MCF 10A (cell line): ENCODE measurements at places on chromosomes 5 and 9. TPM values are rescaled to one million over a fixed set of nuclear protein-coding genes. Genes with fewer than 3 reads are reported as not detected.

- no peaks in the 10 kb centered on the region for H3K27me3 ChIP-seq
- no peaks in the 10 kb centered on the region for H3K36me3 ChIP-seq
- DNase-seq, result no peak
- peaks cover 17% of the 10 kb centered on the region for H3K4me1 ChIP-seq
Observed at GRCh38 chr5:134430001-134430569, 18.4 kb upstream of the CDKN2AIPNL start.

- H3K4me3 ChIP-seq, result no peak overlapping the region
- H3K27me3 ChIP-seq, result no peaks in the 10 kb centered on the region
- no peak overlapping the region for H3K27ac ChIP-seq
- H3K36me3 ChIP-seq, result peaks cover 40% of the 10 kb centered on the region
- DNase-seq, result no peak
Observed at GRCh38 chr5:176320577-176320976, 41.0 kb downstream of the KIAA1191 start.

DNA sequence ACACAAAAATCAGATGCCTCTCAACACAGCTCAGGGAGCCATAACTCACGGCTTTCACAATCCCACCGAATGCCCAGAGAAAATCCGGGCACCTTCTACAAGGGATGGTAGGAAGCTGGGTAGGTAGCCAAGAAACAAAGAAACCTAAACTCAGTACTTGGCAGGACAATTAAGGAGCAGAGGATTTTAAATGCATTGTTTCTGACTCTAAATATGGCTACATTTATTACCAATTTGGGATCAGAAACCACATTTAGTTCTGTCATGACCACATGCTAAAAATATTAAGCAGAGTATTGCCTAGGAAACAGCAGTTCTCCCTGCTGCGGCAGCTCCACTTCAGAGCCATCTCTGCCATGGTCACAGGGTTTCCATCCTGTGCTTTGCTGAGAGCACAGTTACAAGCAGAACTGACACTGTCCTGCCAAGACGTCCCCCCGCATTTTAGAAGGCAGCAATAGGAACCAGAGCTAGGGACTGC, 57.5 kb downstream of the SIL1 start:
- H3K4me1 ChIP-seq, result peaks cover 24% of the 10 kb centered on the region
- no peak for DNase-seq
- no peak overlapping the region for H3K27ac ChIP-seq
- no peaks in the 10 kb centered on the region for H3K27me3 ChIP-seq

GRCh38 chr5:64229163-64229774, 63.6 kb downstream of the RNF180 start:
- H3K27me3 ChIP-seq, result no peaks in the 10 kb centered on the region
- no peak overlapping the region for H3K4me3 ChIP-seq
- H3K4me1 ChIP-seq, result no peaks in the 10 kb centered on the region
- H3K36me3 ChIP-seq, result no peaks in the 10 kb centered on the region
- no peak overlapping the region for H3K27ac ChIP-seq

DNA sequence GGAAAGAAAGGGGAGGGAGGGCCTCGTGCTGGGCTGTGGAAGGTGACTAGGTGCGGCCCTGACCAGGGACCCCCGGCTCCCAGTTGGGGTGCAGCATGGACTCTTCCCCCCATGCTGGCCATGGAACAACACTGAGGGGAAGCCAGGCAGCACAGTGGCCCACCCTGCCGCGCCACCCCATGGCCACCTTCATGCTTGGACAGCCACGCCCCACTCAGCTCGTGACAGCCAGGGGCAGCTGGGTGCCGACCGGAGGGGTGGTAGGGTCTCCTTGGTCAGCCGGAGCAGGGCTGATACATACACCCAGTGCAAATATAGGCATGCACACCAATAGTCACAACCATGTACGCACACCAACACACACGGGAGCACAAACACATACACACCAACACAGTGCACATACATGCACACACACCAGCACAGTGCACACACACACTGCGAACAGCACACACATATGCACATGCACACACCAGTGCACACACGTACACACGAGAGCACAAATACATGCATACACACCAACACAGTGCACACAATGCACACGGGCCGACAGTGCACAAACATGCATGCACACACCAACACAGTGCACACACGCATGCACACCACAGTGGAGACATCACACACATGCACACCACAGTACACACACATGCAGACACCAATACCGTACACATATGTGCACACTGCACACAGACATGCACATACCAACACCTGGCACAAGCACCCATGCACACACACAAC, 8.3 kb downstream of the SOHLH1 start:
- H3K27ac ChIP-seq, result no peak overlapping the region
- no peak for DNase-seq
- no peaks in the 10 kb centered on the region for H3K27me3 ChIP-seq
- peaks cover 6% of the 10 kb centered on the region for H3K4me1 ChIP-seq
- H3K36me3 ChIP-seq, result no peaks in the 10 kb centered on the region

GRCh38 chr5:129609710-129610109, 138.2 kb upstream of the MINAR2 start:
- DNase-seq, result no peak
- no peak overlapping the region for H3K4me3 ChIP-seq
- H3K27me3 ChIP-seq, result peaks cover 19% of the 10 kb centered on the region
- no peaks in the 10 kb centered on the region for H3K4me1 ChIP-seq
- no peaks in the 10 kb centered on the region for H3K36me3 ChIP-seq

DNA sequence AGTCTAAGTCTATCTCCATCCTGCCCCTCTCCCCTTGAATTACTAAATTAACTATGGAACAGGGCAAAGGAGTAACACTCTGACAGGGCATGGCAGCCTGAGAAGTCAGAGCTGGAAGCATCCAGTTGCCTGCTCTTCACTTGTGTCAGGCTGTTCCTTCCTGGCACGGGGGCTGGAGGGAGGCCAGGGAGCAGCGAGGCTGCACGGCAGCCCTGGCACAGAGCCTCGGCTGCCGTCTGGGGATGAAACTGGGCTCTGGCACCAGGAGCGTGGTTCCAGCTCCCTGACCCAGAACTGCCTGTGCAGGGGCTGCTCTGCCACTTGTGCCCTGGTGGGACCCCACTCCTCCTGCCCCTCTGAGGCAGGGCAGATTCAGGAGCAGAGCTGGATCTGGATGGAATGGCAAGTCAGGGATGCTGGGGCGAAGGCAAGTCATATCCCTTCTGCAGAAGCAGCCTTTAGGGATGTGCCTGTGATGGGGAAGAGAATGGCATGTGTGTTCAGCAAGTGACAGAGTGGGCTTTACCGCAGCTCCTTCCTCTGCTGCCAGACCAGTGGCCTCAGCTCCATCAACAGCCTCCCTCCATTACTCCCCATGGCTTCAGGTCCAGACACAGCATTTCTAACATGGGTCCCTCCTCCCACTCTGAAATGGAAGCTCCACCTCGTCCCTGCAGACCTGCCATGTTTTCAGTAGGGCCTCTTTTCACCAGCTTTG, 42.2 kb upstream of the PDE8B start:
- peak overlapping the region; percentile 39 for H3K27ac ChIP-seq
- peak; percentile 70 for DNase-seq

DNA sequence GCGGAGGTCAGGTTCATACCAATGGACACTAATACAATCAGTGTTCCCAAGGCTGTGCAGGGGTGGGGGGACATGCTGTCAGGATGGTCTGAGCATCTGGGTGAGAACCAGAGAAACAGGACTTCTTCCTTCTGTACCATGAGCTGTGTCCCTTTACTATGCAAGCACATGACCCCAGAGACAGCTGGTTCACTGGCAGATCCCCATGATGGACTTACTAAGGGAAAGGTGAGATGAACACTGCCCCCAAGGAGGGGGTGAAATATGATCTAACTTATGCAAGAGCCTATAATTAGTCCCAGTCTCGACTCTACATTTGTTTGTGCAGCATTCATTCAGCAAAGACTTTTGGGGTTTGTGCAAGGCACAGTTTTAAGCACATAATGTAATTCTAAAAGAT, 91.4 kb downstream of the LIFR start:
- H3K27me3 ChIP-seq, result no peaks in the 10 kb centered on the region
- no peak overlapping the region for H3K4me3 ChIP-seq
- no peaks in the 10 kb centered on the region for H3K36me3 ChIP-seq
- H3K4me1 ChIP-seq, result peaks cover 21% of the 10 kb centered on the region
- DNase-seq, result peak; percentile 46

The SREK1 gene
- total RNA-seq, result 87.3 and 102 TPM in 2 replicates

The PLPPR1 gene
- total RNA-seq, result not detected in 2 replicates

The GOLM1 gene
- 32.7 and 33.9 TPM in 2 replicates for total RNA-seq
